ENCODE measurements at places on chromosomes 5 and 9. TPM values are rescaled to one million over a fixed set of nuclear protein-coding genes. Genes with fewer than 3 reads are reported as not detected.
A peak's percentile ranks its signal among the peaks of the same experiment; 100 is the strongest.

DNA sequence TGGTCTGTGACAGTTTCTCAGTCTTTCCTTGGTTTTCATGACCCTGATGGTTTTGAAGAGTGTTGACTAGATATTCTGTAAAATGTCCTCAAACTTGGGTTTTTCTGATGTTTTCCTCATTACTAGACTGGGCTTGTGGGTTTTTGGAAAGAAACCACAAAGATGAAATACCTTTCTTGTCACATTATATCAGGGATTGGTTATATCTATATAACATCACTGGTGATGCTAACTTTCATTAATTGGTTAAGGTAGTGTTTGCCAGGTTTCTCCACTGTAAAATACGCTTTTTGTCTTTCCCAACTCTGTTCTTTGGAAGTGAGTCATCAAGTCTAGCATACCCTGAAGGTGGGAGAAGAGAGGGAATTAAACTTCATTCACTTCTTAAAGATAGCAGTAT lies 3.3 kb upstream of the IL31RA start:
- no peak for DNase-seq

GRCh38 chr9:34992376-34992951 lies 2.9 kb downstream of the DNAJB5 start:
- DNase-seq, result peak; percentile 72

DNA sequence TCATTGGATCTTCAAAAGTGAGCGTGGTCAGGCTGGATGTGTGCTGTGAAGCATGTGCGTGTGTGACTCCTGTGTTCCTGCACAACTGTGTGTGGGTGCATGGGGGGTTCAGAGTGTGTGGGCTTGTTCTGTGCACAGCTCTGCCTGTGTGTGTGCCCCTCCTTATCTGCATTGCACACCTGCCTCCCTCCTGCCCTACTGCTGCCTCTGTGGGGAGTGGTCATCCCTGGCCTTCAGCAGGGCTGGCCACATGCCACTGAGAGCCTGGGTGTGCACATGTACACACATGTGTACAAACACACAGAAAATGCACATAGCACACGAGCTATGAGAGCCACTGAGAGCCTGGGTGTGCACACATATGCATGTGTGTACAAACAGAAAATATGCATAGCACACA lies 92.1 kb downstream of the CACNA1B start:
- DNase-seq, result no peak

GRCh38 chr9:77975036-77975435 lies 56.6 kb downstream of the GNAQ start:
- no peak for DNase-seq

DNA sequence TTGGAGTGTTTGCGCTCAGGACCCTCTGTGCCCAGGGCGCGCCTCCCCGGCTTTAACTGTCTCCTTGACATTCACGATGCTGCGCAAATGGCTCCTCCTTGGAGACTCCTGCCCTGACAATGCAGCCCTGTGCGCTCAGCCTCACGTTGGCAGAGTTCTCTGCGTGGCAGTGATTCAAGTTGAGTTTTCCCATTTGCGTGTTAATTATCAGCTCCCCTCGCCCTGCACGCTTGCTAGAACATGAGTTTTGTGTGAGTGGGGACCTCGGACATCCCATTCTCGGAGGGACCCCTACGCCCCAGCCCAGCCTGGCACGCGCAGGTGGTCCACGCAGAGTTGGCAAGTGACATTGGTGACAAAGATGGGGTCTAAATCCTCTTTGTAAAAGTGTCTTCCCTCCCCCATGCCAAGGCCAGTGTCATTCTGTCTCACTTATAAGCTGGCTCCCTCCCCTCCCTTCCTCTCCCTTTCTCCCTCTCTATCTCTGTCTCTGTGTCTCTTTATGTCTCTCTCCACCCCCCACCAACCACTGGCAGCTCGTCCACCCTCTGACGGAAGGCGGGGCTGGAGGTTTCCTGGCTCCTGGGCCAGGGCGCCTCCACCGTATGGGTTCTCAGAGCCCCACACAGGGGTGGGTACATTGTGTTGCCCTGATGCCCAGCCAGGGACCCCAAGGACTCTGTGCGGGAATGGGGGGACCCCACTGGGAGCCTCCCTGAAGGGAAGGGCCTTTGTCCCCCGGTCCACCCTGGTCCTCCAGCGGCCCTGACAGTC lies 169.3 kb downstream of the OLFM1 start:
- DNase-seq, result no peak

DNA sequence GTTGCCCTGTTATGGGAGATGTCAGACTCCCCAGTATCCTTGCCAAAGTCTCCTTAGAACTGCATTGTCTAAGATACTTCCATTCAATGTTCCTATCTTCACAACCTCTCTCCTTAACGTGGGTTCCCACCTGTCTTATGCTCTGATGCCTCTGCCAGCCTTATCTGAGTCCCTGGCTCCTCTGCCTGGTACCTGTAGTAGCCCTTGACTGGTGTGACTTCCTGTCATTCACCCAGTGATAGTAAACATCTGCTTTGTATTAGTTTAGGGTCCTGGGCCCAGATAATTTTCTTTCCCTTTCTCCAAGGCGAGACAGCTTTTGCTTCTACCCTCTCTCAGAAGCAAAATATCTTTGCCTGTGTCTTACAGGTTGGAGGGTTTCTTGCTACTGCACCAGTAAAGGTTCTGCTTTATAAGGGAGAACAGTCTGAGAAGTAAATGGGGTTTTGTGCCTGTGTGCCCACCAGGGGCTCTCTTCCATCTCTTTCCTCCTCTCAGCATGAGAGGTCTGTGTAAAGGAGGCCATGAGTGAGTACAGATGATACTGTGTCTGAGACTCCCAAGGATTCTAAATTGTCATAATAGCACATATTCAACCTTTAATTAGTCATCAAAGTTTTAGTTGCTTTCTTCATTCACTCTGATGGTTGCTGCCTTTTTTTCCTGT lies 220.8 kb downstream of the PRR16 start:
- DNase-seq, result no peak

GRCh38 chr5:119943148-119943547 lies 313.8 kb downstream of the FAM170A start:
- no peak for DNase-seq

GRCh38 chr5:1268666-1269065 lies 26.2 kb downstream of the TERT start:
- no peak for DNase-seq

DNA sequence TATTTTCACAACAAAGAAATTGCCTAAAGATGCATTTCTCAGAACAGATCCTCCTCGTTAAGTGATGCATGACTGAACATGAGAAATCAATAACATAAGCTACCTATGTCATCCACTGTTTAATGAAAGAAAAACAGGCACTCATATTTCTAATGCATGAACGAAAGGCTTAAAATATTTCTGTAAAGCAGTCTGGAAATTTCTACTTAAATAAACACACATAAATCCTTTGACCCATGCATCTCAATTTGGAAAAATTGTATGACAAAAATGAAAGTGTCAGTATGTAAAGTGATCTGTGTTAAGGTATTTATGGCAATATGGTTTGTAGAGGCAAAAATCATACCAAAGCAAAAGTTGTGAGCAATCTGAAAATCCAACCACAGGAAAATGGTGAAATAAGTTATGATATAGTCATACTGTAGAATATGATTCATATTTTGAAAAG lies 399.2 kb upstream of the GRAMD2B start:
- DNase-seq, result no peak

DNA sequence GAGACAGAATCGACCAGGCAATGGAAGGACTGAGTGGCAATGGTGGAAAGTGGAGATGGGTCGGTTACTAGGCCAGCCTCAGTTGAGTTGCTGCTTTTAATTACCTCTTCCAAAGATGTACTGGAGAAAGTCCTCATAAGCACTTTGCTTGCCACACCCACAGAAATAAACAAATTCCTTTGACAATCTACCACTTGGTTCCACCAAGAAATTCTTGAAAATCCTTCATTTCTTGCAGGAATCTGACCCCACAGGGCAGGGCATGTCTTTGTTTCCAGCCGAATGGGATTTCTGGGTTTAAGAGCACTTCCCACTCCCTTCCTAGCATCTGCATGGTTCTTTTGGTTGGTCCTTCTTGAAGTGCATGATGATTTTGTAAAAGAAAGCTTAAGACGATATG lies 54.5 kb downstream of the ADAMTS12 start:
- no peak for DNase-seq

DNA sequence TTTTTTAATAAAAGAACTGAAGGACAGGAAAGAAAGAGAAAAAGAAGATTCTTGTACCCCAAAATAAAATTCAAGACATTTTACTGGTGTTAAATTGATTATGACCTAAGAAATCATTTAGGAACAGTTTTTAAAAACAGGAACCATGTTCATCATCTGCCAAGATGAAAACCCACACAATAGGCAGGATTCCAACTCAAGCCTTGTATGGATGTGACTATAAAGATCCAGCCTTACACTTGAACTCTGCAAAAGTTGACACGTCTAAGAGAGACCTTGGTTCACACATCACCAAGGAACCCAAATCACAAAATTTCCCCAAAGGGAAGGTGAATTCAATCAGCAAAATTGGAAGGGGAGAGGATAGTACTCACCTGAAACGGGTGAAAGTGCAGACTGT lies 82.6 kb downstream of the SMIM23 start:
- no peak for DNase-seq

- no peak for DNase-seq
Measured at GRCh38 chr5:167950126-167950721, 341.2 kb upstream of the WWC1 start.

GRCh38 chr9:136405481-136405880 lies 4.9 kb downstream of the ENTR1 start:
- no peak for DNase-seq

GRCh38 chr5:122774519-122774860 lies 390 bp upstream of the SNX2 start:
- no peak for DNase-seq

- no peak for DNase-seq
Measured at GRCh38 chr5:39186722-39187539, 32.4 kb downstream of the FYB1 start.

DNA sequence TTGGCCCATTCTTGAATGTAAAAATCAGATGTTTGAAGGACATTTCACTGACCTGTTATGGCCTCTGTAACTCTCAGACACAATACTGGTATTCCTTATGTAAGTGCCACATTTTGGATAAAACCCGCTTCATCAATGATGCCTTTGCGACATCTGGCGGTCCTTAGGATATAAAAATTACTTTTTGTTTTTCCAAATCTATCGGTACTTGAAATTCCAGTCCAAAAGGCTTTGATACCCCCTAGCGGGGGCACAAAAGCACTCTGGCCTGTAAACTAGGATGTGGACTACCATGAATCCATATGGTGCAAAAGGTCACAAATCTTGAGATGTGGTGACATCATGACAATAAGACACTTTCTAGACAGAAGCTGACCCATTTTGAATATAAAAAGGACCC lies 291.8 kb downstream of the KIAA0825 start:
- no peak for DNase-seq

GRCh38 chr5:41863871-41864486 lies 6.2 kb downstream of the OXCT1 start:
- no peak for DNase-seq

- no peak for DNase-seq
Measured at GRCh38 chr5:14574096-14574495, 7.5 kb upstream of the OTULINL start.

DNA sequence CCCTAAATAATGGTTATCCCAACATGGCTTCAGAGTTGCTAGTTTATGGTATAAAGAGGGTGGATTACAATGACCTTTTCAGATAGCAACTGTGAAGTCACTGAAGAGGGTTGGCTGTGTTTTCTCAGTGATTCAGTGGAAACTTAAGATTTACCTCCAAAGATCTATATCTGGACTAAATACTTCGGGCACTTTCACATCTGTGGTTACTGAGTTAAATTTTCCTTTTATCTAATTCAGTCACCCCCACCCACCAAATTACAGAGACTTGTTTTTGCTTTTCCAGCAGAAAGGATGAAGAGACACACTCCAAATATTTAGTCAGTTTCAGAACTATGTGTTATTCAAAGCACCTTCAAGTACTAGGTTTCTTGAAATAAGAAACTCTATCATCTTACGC lies 573.2 kb downstream of the CCDC171 start:
- no peak for DNase-seq

- DNase-seq, result peak; percentile 82
Measured at GRCh38 chr5:124596595-124597421, 149.6 kb downstream of the ZNF608 start.

DNA sequence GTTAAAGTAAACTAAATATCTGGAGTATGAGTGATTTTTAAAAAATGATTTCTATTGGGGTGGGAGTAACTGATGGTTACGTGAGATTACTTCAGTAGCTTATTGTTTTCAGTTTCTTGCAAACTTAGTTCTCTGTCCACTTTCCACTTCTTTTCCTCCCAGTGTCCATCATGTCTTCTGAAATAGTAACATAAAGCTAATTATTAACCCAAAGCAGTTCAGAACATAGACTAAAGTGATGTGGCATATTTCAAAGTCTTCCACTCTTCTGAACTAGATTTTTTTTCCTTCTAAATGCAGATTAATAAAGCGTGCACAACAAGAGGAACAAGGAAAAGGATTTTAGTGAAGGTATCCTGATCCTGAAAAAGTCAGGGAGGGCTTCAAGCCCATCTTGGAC lies 114.1 kb downstream of the MAN2A1 start:
- no peak for DNase-seq

DNA sequence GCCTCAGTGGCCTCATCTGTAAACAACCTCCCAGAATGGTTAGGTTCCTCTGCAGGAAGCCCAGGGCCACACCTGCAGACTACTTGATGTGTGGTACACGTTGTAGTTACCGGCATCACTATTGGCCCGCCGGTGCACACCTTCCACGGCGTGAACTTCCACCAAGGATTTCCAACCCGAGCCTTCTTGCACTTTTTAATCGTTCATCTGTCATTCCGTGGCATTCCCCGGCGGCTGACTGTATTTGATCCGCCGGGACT lies 5.3 kb upstream of the TRIM41 start:
- DNase-seq, result no peak

DNA sequence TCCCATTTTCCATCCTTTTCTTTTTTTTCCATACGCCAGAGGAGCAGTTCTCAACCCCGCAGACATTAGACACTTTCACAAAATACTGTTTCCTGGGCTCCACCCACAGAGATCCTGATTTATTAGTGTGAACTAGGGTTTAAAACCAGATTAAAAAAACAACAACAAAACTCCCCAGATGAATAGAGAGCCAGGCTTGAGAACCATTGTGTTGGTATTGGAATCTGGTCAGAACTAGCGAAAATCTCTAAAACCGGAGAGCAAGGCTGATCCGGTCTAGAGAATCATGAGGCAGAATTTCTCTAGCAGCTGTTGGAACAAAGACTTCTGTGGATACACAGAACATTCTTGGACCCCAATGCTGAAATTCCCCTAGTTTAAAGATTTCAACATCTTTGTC lies 173.0 kb downstream of the PCSK1 start:
- no peak for DNase-seq

Gene LHX6
- not detected for polyA plus RNA-seq

Gene ARAP3
- 4.9 TPM for polyA plus RNA-seq

All from AG04450 (cell line).